ENCODE measurements at places on chromosomes 16 and 17.

- DNase-seq = no peak
These were observed 16.0 kb downstream of the ARHGAP17 start for GRCh38 chr16:24999088-24999670.

GRCh38 chr17:72392056-72393010 lies 271.5 kb downstream of the SOX9 start:
- no peak for DNase-seq

DNA sequence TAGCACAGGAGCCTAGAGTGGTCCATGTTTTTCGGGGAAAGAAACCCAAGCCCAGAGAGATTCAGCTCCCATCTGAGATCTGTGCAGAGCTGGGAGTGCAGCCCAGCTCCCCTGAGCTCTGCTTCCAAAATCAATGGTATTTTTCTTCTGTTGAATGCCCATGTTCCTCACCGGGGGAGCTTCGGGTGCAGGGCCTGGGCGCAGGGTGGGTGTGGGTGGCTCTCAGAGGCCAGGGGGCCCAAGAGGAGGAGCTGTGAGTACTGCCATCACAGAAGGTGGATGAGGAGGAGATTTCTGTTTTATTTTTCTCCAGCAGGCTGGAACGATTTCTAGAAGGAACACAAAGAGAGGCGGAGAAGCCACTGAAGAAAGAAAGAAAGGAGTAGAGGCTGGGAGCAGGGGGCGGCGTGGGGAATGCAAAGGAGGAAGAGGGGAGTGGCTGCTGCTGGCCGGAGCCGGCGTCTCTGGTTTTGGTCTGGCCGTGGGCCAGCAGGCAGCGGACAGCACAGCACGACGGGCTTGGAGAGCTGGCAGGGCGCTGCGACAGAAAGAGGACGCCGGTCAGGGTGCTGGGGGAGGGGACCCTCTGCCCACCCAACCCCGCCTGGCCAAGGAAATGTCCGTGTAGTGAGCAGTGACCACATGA lies 76.2 kb upstream of the KSR1 start:
- no peak for DNase-seq

DNA sequence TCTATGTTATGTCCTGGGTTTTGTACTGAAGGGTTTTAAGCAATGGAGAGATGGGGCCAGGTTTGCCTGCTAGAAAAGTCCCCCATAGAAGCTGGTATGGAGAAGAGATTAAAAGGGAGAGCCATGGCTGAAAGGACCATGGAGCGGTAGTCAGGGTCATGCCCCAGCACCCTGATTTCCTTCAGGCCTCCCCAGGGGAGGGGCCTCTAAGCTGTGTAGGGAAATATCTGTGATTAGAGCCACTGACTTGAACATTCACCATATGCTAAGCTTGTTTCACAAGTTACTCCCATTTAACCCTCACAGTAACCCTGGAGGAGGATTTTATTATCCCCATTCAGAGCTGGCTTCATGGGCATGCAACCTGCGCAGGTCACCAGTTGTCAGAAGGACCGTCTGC lies 3.8 kb upstream of the ATP2A3 start:
- no peak for DNase-seq

- no peak for DNase-seq
These were observed 87.2 kb upstream of the TOX3 start for GRCh38 chr16:52634104-52634503.

DNA sequence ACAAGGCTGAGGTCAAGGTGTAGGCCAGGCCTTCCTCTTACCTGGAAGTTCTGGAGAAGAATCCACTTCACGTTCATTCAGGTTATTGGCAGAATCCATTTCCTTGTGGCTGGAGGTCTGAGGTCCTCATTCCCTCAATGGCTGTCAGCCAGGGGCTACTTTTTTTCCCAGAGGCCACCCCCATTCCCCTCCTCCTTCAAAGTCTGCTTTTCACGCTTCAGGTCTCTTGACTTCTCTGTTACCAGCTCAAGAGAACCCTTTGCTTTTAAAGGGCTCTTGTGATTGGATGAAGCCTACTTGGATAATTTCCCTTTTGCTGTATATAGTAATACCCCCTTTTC lies 55.1 kb upstream of the LGALS9 start:
- DNase-seq = no peak

DNA sequence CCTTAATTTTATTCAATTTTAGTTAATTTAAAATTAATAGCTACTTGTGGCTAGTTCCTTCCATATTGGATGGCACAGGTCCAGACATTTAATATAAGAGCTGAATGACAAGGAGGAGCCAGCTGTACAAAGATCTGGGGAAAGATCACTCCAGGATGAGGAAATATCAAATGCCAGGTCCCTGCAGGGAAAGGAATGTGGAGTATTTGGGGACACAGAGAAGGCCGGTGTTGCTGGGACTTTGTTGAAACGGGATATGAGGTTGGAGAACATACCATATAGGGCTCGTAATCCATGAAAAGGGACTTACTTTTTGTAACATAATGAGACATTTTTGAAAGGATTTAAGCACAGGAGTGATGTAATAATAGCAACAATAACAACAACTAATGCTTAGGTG lies 426.8 kb downstream of the HS3ST4 start:
- DNase-seq = no peak

GRCh38 chr17:28372203-28372944 lies 880 bp downstream of the SARM1 start:
- no peak for DNase-seq

DNA sequence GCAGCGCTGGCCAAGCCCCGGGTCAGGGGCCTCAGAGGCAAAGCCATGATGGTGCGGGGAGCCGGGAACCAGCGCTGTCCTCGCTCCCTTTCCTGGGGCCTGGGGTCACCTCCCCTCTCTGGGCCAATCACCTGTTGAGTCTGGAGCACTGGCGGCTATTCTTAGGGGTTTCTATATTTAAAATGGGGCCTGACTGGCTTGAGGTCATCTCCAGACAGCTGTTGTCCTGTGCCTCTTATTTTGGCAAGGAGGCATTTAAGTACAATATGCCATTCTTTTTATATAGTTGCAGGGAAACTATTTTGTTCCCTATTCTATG lies at the start of gene COX6A2:
Gene COX6A2, minus strand, starts transcription at position 82 of the 319 bp plus-strand sequence. Its CDS starts 35 bp downstream, at position 47.
- no peak for DNase-seq

DNA sequence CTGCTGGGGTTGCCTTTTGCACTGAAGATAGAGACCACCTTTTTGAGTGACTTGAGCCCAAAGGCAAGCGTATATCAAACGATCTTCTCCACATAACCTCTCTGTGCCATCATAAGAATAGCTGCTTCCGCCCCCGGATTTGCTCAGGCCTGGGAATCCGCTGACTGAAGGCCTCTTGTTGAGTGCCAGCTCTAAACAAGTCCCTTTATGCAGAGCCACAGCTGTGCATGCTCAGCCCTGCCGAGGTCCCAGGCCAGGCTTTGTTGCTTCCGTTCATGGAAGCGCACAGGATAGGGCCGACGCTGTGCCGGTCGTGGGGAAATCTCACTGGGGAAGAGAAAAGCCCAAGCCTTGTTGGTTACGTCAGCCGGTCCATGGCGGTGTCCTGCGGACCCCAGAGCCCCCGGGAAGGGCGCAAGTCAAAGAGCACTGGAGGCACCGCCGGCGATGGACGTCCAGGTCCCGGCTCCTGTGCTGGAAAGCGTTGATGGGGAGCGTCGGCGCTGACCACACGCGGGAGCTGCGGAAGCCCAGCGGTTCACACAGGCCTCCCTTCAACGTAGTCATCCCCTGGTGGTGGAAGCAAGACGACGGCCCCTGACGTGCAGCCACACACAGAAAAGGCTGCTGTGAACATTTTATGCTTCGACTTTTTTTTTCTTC lies 23.5 kb upstream of the RPL13 start:
- DNase-seq = no peak

- no peak for DNase-seq
These were observed 35.4 kb upstream of the USP22 start for GRCh38 chr17:21078016-21078780.

DNA sequence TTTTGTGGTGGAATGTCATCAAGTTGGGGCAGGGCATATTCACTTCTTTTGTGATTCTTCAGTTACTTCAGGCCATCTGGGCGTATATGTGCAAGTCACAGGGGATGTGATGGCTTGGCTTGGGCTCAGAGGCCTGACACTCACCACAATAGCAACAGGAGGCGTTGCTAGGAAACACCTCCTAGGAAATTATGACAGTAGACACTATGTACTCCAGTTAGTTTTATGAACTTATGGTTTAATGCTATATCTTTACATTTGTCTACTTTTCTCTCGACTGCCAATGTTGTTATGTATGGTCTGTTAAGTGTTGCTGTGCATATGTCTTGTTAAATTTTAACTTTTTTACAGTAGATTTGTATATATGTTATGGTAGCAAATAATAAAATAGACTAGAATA lies 788.7 kb upstream of the GOT2 start:
- no peak for DNase-seq

DNA sequence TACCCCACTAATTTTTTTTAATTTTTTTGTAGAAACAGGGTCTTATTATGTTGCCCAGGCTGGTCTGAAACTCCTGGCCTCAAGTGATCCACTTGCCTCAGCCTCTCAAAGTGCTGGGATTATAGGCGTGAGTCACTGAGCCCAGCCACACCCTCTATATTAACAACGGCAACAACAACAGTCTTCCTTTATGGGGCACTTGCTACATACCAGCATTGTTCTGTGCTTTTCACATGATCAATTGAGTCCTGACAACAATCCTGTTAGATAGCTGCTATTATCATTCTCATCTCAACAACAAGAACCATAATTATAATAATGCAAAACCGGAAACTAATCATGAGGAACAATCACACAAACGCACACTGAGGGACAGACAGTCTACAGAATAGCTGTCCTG lies 12.6 kb upstream of the ARL5C start:
- DNase-seq = no peak

DNA sequence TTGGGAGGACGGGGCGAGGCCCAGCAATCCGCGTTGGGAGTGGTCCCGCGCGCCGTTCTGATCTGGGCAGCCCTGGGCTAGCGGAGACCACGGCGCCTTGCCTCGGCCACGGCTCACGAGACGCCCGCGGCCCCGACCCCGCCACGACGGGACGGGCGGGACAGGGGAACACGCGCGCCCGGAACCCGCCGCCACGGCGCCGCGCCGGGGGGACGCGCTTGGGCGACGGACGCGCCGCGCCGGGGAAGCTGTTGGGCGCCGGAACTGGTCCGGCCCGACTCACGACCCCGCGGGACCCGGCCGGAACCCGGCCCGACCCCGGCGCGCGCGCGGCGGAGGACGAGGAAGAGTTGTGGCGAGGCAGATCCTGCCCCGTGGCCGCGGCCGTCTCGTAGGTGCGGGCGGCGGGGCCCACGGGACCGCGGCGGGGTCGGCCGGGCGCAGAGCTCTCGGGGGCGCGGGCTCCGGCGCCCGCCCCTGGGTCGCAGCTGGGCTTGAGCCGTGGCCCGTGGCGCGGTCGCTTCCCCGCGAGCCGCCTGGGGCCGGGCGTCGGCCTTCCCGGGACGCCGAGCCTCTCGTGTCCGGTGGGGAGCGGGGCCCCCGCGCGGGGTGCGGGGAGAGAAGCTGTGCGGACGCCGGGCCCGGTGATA lies at the start of gene ACSF3:
Gene ACSF3, plus strand, starts transcription at position 251 of the 650 bp plus-strand sequence. CDS start 6,830 bp downstream, outside the sequence.
- DNase-seq = peak; percentile 56

DNA sequence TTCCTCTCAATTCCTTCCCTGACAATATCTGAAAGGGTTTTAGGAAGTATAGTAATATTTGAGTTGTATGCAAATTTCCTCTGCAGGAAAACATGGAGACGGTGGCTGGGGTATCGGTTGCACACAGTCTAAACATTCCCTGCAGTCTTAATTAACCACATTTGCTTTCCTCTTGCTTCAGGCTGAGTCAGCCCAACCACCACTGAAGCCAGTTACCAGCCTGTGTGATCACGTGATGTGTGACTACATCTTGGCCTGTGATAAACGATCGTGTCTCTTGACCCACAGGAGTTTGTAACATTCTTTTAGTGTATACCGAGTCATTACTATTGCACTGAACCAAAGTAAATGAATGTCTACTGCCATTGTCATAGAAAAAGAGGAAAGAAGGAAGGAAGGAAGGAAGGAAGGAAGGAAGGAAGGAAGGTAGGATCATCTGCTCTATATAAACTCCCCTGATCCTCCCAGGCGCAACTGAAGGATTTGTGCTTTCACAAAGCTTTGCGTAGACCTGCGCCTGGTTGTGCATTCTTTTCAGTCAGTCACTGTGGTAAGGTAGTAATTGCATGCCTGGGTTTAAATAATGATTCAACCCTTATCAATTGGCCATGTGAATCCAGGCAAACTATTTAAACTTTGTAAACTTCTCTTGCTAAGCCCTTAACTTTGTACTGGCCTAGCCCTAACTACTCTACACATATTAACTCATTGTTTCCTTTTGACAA lies 280.6 kb upstream of the SALL1 start:
- no peak for DNase-seq

GRCh38 chr17:31604936-31605335 lies 213.5 kb downstream of the RAB11FIP4 start:
- no peak for DNase-seq

GRCh38 chr16:81462683-81463082 lies 18.1 kb downstream of the CMIP start:
- DNase-seq = no peak

DNA sequence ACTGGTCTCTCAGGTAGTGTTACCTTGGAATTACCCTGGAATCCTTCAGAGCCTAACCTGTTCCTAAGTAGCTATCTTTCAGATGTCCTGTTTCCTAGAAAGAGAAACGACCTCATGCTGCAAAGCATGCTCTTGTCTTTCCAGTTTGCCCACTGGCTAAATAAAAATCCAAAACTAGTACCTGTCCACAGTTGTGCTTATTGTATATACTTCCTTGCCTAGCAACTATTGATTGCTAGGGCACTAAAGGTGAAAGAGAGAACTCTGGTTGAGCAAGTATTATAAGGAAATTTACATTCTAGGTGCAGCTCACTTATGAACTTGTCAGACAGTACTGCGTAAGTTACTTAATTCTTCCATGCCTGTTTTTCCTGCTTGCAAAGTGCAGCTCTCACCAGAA lies 38.5 kb downstream of the LIG3 start:
- DNase-seq = no peak

DNA sequence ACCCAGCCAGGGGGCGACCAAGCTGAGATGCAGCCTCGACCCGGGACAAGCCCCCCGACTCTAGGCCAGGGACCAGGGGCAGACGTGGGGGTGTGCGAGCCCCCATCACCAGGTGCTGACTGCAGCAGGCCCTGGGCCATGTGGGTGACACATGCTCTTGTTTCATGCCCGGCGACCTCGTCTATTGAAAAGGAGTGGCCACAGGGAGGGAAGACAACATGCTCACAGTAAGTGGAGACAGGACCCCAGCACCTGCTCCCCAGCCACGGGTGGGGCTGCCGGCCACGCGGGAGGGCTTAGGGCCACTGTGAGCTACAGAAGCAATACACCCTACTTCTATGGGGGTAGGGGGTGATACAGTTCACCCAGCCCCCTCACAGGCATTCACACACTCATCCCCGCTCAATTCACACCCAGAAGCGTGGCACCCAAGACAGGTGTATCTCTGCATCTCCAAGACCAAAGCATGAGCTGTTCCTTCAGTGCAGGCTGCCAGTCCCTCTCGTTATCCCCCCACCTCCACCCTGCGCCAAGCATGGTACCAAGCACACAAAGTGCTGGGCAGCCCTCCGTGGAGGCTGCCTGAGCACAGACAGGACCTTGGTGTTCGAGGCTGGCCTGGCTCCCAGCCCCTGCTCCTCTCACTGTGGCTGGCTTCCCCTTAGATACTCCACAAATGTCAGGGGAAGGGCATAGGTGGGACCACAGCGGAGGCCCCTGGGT lies 13.6 kb downstream of the VASN start:
- DNase-seq = no peak
